CD4-positive, alpha-beta memory T cell (primary cell): ENCODE measurements at places on chromosomes 3 and 15. TPM values are rescaled to one million over a fixed set of nuclear protein-coding genes. Genes with fewer than 3 reads are reported as not detected.

Gene GREM1
- not detected for total RNA-seq

Gene SKOR1
- 0.30 TPM for total RNA-seq

Gene ARGFX
- total RNA-seq = not detected

Gene RGMA
- not detected for total RNA-seq

Gene UNC13C
- not detected for total RNA-seq

Gene HTR3E
- total RNA-seq = not detected

Gene EFCAB12
- total RNA-seq = 1.6 TPM

DNA sequence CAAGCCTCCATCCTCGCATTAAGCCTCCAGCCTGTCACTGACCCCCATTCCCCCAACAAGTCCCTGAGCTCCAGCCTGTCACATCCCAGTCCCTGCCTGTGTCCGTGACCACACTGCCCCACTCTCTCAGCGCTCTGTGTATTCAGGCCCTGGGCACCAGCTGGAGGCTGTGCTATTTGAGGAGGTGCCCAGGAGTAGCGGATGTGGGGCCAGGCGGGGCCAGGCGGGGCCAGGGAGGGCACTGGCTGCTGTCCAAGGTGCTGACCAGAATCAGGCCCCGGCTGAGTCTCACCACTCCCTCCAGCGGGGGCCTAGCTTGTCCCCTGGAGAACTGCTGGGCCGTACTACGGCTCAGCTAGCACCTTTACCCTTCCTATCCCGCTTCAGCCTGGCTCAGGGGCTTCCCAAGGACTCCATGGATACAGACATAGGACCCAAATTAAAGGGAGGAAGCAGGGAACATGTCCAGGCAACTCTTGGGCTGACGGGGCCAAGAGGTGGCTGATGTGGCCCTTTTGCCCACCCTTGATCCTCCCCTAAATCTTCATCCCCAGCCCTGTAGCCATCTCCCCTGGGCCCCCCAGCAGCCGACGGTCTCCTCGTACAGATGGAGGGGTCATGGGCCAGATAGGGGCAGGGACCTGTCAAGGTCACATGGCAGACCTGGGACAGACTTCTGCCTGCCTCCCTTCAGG lies 1.1 kb downstream of the HHATL start:
- no peak overlapping the region for H3K27ac ChIP-seq
- peaks cover 4% of the 10 kb centered on the region for H3K4me1 ChIP-seq
- no peaks in the 10 kb centered on the region for H3K27me3 ChIP-seq
- DNase-seq = peak; percentile 61

GRCh38 chr3:23203708-23204330 lies 692 bp downstream of the UBE2E2 start:
- peaks cover 5% of the 10 kb centered on the region for H3K27me3 ChIP-seq
- H3K4me1 ChIP-seq = no peaks in the 10 kb centered on the region
- no peak for DNase-seq

GRCh38 chr3:119313461-119313860 lies 19.3 kb downstream of the ARHGAP31 start:
- DNase-seq = no peak
- H3K4me3 ChIP-seq = no peak overlapping the region
- no peaks in the 10 kb centered on the region for H3K4me1 ChIP-seq
- no peak overlapping the region for H3K27ac ChIP-seq
- H3K27me3 ChIP-seq = no peaks in the 10 kb centered on the region
- no peaks in the 10 kb centered on the region for H3K36me3 ChIP-seq

DNA sequence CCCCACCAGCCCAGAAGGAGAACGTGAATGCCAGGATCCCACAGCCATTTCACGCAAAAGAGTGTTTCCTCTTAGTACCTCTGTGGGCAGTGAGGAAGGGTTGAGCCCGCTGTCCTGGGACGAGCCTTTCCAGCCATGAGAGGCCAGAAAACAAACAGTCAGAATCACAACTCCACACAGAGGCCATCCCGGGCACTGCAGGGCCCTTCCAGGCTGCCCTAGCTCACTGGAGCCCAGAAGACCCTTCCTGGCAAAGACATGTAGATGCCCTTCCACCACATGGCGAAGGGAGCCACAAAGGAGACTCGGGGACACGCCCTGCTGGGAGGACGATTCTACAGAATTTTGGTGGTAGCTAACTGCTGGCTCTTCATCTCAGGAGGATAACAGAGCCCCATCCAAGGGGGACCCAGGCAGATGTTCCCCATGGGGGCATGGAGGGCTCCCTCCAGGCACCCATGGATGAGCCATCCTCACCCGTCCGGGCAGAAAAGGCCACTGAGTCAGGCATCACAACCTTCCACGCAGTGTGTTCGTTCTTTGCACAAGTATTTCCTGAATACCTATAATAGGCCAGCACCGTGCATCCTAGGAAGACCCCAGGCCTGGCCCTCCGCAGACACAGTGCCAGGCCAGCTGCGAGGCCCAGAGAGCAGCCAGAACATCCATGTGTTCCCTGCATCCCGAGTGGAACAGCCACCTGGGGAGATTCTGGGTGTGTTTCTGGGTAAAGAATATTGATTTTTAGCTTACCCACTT lies 47.2 kb downstream of the SLC12A8 start:
- H3K4me1 ChIP-seq = no peaks in the 10 kb centered on the region
- H3K4me3 ChIP-seq = no peak overlapping the region
- H3K27me3 ChIP-seq = no peaks in the 10 kb centered on the region
- DNase-seq = no peak
- no peak overlapping the region for H3K27ac ChIP-seq
- no peaks in the 10 kb centered on the region for H3K36me3 ChIP-seq

GRCh38 chr3:113377158-113377557 lies 64.1 kb downstream of the CFAP44 start:
- H3K27ac ChIP-seq = no peak overlapping the region
- no peaks in the 10 kb centered on the region for H3K36me3 ChIP-seq
- H3K27me3 ChIP-seq = no peaks in the 10 kb centered on the region
- H3K4me1 ChIP-seq = no peaks in the 10 kb centered on the region
- H3K4me3 ChIP-seq = no peak overlapping the region

- peak overlapping the region; percentile 30 for H3K27ac ChIP-seq
- peaks cover 20% of the 10 kb centered on the region for H3K4me1 ChIP-seq
- no peak overlapping the region for H3K4me3 ChIP-seq
- no peak for DNase-seq
- H3K27me3 ChIP-seq = no peaks in the 10 kb centered on the region
These were observed 4.2 kb upstream of the FAM131A start for GRCh38 chr3:184333190-184333589.

GRCh38 chr3:108388136-108389132 lies 92.1 kb downstream of the HHLA2 start:
- no peaks in the 10 kb centered on the region for H3K36me3 ChIP-seq
- H3K27me3 ChIP-seq = no peaks in the 10 kb centered on the region
- no peaks in the 10 kb centered on the region for H3K4me1 ChIP-seq
- DNase-seq = no peak
- H3K4me3 ChIP-seq = no peak overlapping the region

GRCh38 chr3:24154013-24154695 lies 209.1 kb downstream of the NR1D2 start:
- no peak overlapping the region for H3K4me3 ChIP-seq
- H3K27ac ChIP-seq = no peak overlapping the region
- H3K36me3 ChIP-seq = no peaks in the 10 kb centered on the region
- H3K4me1 ChIP-seq = no peaks in the 10 kb centered on the region
- H3K27me3 ChIP-seq = no peaks in the 10 kb centered on the region
- no peak for DNase-seq

DNA sequence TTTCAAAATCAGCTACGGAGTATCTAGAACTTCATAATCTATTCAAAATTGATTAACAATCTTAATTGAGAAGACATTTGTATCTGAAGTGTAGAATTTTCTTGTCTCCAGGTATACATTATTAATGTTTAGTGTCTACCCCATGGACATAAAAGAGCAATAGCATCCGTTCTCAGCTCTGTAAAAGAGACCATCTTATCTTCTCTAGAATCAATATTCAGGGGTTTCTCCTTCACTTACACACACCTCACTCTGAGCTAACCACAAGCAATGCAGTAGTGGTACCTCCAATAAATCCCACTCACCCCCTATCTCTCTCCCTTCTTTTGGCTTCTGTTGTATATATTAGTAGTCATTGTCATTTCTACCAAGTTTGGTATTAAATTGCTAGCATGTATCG lies 16.2 kb downstream of the MBNL1 start:
- peak overlapping the region; percentile 61 for H3K27ac ChIP-seq
- no peaks in the 10 kb centered on the region for H3K36me3 ChIP-seq
- H3K4me1 ChIP-seq = peaks cover 96% of the 10 kb centered on the region
- H3K4me3 ChIP-seq = peak overlapping the region; percentile 2
- H3K27me3 ChIP-seq = no peaks in the 10 kb centered on the region

- no peak overlapping the region for H3K27ac ChIP-seq
- DNase-seq = no peak
- H3K4me3 ChIP-seq = no peak overlapping the region
- H3K4me1 ChIP-seq = no peaks in the 10 kb centered on the region
These were observed 80.7 kb upstream of the ALDH1L1 start for GRCh38 chr3:126261037-126261436.

- no peak overlapping the region for H3K27ac ChIP-seq
- no peaks in the 10 kb centered on the region for H3K27me3 ChIP-seq
- DNase-seq = no peak
These were observed 112.2 kb downstream of the FEZF2 start for GRCh38 chr3:62261121-62261520.

DNA sequence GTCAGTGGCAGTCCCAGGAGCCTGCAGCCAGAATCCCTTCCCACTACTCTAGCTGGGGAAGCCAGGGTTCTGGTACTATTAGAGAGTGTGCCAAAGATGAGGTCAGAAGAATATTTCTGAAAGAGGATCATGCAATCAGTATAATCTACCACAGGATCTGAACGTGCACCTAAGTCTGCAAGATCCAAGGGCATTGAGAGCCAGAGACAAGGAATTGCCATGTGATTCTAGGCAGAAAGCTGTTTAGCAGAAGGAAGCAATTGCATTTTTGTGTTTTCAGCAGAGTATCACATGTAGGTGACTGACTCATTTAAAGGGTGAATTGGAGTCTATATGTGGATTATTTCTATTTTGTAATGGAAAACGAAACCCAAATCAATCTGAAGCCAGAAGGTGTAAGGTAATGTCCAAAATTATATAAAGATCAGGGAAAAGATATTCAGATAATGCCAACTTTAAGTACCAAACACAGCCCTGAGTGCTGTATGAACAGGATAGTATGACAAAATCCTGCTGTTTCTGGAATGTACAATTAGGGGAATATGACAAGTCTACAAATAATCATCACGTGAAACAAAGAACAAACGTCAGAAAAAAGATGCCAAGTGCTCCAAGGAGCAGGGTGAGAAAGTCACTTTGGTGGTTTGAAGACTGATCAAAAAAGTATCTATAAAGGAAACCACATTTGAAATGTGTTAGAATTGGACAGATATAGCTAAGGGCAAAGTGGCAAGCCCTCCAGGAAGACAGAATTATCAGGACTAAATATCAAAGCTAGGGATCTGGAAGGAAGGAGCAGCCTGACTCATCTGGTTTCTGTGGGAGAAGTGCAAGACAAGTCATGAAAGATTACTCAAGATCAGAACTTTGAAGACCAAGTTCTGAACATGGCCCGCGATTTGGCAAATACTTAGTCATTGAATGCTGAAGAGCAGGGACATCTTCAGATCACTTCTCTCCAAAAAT lies 1036.6 kb downstream of the NTRK3 start:
- H3K27ac ChIP-seq = no peak overlapping the region
- H3K4me3 ChIP-seq = no peak overlapping the region
- no peak for DNase-seq
- H3K27me3 ChIP-seq = no peaks in the 10 kb centered on the region
- H3K4me1 ChIP-seq = no peaks in the 10 kb centered on the region

GRCh38 chr3:62785384-62785783 lies 89.8 kb downstream of the CADPS start:
- H3K27me3 ChIP-seq = no peaks in the 10 kb centered on the region
- H3K36me3 ChIP-seq = no peaks in the 10 kb centered on the region
- H3K4me3 ChIP-seq = no peak overlapping the region
- DNase-seq = no peak

DNA sequence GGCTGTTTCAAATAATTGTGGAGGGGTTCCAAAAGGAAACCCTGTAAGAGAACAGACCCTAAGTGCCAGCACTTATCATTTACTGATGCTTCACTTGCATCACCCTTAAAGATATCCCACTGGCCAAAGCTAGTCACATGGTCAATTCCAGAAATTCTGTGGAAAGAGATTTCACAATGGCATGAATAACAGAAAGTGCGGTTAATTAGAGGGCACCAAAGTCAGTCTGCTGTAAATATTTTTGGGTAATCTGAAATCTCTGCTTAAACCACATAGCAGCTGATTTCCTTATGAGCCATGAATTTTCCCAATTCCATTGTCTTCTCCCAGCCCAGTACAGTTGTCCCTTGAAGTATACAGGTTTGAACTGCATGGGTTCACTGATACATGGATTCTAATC lies 346.1 kb downstream of the SI start:
- no peak overlapping the region for H3K27ac ChIP-seq
- H3K36me3 ChIP-seq = no peaks in the 10 kb centered on the region
- H3K4me1 ChIP-seq = no peaks in the 10 kb centered on the region
- DNase-seq = no peak
- no peaks in the 10 kb centered on the region for H3K27me3 ChIP-seq

GRCh38 chr15:88016406-88016805 lies 240.1 kb downstream of the NTRK3 start:
- H3K4me3 ChIP-seq = no peak overlapping the region
- H3K27me3 ChIP-seq = no peaks in the 10 kb centered on the region
- no peaks in the 10 kb centered on the region for H3K36me3 ChIP-seq
- H3K4me1 ChIP-seq = no peaks in the 10 kb centered on the region
- no peak overlapping the region for H3K27ac ChIP-seq

- no peaks in the 10 kb centered on the region for H3K4me1 ChIP-seq
- no peaks in the 10 kb centered on the region for H3K36me3 ChIP-seq
- no peak for DNase-seq
- no peak overlapping the region for H3K4me3 ChIP-seq
- H3K27me3 ChIP-seq = no peaks in the 10 kb centered on the region
- H3K27ac ChIP-seq = no peak overlapping the region
These were observed 43.9 kb upstream of the TRPM1 start for GRCh38 chr15:31145271-31145911.

- no peak overlapping the region for H3K27ac ChIP-seq
- H3K4me3 ChIP-seq = no peak overlapping the region
- no peaks in the 10 kb centered on the region for H3K36me3 ChIP-seq
- no peak for DNase-seq
These were observed 816.3 kb upstream of the CFAP20DC start for GRCh38 chr3:59866076-59866475.

DNA sequence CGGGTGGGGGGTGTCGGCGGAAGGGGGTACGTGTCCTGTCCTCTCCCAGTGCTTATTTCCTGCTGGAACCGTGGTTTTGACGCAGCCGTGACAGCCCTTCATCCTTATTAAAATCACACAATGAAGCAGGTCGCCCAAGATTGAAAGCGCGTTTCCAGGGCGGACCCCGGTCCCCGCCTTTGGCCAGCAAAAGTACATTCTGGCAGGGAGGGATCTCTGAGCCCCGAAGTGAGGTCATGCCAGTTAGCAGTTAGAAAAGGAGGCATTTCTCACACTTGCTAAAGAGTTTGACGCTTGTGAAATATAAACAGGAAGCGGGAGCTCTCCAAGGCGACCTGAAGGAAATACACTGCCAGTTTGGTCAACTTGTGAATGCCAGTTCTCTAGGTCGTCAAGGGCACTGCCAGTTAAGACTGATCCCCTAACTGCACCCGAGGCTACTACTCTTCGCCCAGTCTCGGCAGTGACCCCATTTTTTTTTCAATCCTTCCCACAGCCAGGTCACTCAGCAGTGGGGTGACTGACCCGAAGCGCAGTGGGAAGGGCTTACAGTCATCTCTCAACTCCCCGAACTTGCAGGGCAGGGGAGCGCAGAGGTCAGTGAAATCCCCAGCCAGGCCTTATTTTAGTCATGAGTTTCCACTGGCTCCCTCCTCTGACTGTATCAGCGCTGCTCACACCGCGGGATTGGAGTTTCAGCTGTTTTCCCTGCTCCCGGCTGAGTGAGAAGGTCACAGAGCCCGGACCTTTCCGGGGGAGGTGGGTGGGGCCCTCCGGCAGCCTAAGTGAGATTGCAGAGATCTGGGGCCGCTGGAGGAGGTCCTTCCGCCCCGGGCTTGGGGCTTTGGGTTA lies 2.0 kb upstream of the BHLHE40 start:
- peak overlapping the region; percentile 54 for H3K4me3 ChIP-seq
- DNase-seq = peak; percentile 70
- H3K27ac ChIP-seq = peak overlapping the region; percentile 91
- H3K36me3 ChIP-seq = peaks cover 8% of the 10 kb centered on the region
